Fibroblast of skin of right quadriceps (primary cell): ENCODE measurements at places on chromosomes 3 and 15.

DNA sequence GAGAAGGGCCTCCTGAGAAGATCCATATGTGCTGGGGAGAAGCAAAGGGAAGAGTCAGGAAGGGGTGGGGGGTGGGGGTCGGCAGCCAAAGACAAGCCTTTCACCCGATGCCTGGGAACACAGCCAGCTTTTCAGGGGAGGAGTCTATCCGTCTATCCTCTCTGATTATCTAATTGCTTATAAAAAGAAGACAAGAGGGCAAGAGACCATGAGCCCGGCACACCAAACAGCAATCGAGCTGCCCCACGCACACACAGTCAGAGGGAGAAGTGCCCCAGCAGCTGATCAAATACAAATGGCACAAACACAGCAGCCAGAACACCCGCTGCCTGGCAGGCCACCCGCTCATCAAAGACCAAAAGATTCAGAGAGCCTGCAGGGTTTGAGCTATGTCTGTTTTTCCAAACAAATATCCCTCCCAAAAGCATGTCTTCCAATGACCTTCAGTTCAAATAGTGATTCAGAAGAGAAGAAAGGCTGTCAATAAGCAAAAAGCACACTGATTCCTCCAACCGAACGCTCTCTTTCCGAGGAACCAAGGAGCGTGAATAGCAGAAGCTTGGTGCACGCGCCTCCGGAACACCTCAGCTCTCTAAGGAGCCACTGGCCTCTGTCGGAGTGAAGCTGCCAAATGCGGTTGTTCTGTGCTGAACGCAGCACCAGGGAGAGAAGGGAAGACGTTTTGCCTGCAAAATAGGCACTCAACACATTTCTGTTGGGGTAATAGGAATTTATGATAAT is 419.2 kb downstream of the OCA2 start:
- DNase-seq = peak; percentile 65

GRCh38 chr15:45457641-45458539 is 64.7 kb downstream of the SLC30A4 start:
- peak; percentile 80 for DNase-seq

DNA sequence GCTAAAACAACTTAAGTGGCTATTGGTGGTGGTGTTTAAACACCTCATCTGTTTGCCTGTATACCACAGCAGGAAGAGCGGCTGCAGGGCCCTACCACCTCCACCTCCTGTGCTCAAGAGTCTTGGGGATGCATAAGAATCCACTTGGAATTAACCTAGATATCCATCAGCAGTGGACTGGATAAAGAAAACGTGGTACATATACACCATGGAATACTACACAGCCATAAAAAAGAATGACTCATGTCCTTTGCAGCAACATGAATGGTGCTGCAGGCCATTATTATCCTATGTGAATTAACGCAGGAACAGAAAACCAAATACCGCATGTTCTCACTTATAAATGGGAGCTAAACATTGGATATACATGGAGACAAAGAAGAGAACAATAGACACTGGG is 76.8 kb downstream of the SETMAR start:
- no peak for DNase-seq

GRCh38 chr3:66473692-66474091 is 27.1 kb downstream of the LRIG1 start:
- DNase-seq = peak; percentile 74

DNA sequence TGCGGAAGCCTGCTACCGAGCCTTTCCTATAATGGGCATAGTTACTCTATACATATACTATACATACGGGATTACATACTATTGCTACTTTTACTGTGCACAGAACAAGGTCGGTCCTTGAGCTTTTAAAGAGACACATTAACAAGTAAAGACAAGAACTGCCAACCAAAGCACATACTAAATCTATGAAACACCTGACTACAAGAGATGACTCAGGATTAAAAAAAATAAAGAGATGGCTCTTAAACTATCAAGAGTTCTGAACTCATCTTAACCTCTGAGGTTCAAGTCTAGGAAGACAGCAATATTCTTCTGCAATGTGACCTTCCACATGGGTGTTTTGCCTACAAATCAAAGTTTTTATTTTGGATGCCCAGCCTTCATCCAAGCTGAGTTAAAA is 106.8 kb downstream of the TNIK start:
- no peak for DNase-seq

- DNase-seq = peak; percentile 27
Measured at GRCh38 chr3:159721324-159721723, 267.3 kb upstream of the IL12A start.

DNA sequence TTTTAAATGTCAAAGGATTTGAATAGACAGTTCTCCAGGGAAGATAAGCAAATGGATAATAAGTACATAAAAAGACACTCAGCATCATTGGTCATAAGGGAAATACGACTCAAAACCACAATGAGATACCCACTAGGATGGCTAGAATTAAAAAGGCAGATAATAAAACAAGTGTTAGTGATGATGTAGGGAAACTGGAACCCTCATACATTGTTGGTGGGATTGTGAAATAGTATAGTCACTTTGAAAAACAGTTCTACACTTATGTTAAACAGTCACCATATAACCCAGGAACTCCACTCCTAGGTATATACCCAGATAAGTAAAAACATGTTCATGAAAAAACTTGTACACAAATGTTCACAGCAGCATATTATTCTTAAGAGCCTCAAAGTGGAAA is 72.5 kb downstream of the GPR156 start:
- DNase-seq = peak; percentile 31

GRCh38 chr3:149969110-149969939 is 1.4 kb downstream of the PFN2 start:
- peak; percentile 89 for DNase-seq

DNA sequence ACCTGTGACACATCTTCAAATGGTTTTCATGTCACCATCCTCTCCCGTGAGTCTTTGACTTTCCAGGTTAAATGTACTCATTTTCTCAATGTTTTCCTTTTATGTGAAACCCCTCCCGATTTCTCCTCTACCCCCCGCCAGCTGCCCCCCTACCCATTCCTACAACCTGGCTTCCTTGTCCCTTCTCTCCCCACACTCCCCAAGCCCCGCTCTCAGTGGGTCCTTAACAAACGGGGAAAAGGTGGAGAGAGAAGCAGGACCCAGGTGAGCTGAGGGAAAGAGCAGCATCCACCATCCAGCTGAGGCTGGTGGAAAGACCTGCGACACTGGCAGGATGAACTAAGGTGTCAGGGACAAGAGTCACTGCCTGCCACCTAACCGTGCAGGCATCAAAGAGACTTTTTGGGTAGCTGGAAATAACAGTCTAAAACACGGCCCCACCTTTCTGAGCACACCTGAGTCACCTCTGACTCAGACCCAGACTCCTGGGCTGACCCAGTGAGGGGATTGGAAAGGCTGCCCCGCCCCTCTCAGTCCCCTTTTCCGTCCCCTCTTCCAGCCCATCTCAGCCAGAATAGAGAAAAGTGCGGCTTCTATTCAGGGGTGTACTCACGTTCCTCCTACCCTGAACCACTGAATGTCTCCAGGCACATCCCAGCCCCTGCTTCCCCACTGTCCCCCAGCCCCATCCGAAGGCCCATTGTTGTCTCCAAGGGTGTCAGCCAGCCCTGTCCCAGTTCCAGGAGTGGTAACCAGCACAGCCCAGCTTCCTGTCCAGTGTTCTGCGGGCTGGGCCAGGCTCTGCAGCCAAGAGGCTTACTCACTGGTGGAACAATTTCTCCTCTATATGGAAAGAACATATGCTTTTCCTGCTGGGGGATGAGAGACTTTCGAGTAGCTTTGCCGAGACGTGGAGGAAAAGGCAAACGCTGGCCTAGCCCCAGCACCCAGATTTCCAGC is 20.4 kb downstream of the ISG20 start:
- peak; percentile 67 for DNase-seq

GRCh38 chr3:154143873-154144272 is 22.7 kb downstream of the ARHGEF26 start:
- no peak for DNase-seq

DNA sequence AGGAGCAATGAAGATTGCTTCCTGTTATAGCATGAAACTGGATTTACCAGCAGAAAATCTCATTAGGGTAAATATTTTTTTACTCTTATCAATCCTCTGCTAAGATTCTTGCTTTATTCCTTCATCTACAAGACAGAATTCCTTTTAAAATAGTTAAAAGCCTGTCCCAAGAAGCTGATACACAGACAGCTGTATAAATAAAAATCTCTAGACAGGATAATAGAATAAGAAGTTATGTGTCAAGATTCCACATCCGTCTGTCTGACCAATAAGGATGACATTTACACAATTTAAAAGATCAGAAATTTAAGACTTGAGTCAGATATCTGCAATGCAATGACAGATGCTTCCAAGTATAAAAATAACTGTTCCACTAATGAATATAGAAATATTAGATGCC is 57.6 kb downstream of the SSR3 start:
- DNase-seq = peak; percentile 31

GRCh38 chr3:129855170-129855831 is 38.2 kb downstream of the TMCC1 start:
- no peak for DNase-seq

DNA sequence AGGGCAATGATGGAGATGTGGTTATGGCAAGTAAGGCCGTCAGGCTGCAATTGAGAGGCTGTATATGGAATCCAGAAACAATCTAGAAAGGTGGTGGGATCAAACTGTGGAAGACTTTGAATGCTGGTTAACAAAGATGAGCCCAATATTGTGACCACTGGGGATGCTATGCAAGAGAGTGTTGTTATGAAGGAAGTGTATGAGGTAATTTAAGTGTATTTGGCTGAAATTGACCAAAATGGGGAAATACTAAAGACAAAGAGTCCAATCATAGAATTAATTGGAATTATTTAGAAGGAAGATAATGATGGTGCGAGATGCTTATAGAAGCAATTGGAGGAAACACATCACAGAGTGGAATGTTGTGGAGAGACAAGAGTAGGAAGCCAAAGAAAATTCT is 24.5 kb downstream of the BTLA start:
- no peak for DNase-seq

- peak; percentile 84 for DNase-seq
Measured at GRCh38 chr3:166582236-166582635, 745.0 kb upstream of the BCHE start.

- DNase-seq = peak; percentile 86
Measured at GRCh38 chr3:131216801-131217200, 164.8 kb upstream of the NUDT16 start.

DNA sequence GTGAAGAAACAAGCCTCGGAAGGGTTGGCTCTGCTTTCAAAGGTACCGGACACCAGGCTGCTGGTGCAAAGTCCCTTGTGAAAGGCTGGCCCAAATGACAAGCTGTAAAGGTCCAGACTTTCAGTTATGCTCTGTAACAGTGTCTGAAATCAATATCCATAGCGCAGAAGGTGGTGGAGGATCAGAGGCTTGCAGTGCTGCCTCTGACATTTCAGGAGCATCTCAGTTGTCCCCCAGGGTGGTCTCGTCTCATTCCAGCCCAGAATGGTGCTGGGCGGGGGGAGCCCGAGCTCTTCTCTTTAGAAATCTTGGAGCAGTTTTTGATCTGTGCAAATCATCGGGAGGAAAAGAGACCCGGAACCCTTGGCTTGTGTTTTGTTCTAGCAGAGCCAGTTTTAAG is 402.3 kb upstream of the RGMA start:
- DNase-seq = no peak

DNA sequence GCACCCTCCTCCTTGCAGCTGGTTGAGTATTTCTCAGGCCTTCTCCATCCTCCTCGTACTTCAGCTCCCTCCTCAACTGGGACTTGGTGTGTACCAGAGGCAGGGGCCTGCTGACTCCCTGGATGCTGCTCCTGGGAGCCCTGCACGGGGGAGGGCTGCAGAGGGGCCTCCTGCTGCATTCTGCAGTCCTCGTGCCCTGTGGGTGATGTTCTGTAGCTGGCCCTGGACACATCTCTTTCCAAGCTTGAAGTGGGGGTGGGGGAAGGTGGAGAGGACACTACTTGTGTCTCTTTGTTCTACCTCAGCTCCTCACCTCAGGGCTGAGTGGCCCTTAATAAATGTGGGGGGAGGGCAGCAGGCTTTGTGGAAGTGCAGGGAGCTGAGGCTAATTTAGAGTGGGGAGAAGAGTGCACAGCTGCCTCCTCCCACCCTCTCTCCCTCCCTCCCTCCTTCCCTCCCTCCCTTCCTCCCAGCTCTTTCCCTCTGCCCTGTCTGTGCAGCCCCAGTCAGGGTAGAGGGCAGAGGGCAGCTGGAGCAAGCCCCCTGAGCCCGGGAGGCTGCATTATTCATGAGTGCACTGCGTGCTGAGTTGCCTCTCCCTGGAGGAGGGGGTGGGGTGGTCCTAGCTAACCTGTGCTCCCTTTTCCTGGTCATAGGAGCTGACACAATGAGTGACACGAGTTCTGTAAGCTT is 3.7 kb upstream of the GRM2 start:
- no peak for DNase-seq

DNA sequence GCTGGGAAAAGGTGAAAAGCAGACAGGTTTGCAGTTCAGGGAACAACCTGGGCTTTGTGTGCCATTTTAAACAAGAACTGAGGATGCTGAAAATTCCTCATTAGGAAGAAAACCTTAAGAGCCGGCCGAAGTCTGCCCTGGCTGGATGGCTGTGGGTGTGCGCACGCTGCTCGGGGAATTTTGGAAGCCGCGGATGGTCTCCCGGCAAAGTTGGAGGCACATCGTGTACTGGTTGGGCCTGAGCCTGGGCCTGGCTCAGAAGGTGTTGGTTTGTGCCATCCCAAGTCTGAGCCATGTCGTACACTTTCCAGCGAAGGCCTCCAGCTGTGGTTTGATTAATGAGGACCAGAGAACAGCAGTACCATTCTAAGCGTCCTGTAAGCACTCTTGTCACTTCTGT is 188.2 kb downstream of the ATP10A start:
- DNase-seq = no peak

DNA sequence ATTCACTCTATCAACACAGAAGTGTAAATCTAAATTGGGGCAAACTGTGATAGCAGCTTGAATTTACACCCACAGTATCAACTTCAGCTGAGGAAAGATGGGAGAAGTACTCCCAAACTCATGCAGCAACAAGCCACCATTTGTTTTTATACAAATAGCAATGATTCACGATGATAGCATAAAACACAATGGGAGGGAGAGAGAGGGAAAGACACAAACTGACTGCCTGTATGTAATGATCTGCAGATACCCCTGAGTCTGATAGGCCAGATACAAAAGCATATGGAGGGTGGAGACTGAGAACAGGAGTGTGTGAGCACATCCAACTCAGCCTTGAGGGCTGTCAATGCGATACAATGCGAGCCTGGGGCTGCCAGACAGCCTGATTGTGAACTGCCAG is 79.2 kb downstream of the CNTN3 start:
- no peak for DNase-seq

- no peak for DNase-seq
Measured at GRCh38 chr15:89500397-89501270, 4.3 kb upstream of the RHCG start.

- no peak for DNase-seq
Measured at GRCh38 chr3:56355570-56356185, 112.6 kb downstream of the ERC2 start.

- peak; percentile 22 for DNase-seq
Measured at GRCh38 chr3:71339049-71339448, 244.5 kb downstream of the FOXP1 start.
